ENCODE measurements at places on chromosomes 2 and 18.

- DNase-seq, result no peak
Measured at GRCh38 chr2:96154506-96155380, 9.5 kb upstream of the DUSP2 start.

- peak; percentile 28 for DNase-seq
Measured at GRCh38 chr2:71538656-71539265, 85.4 kb downstream of the DYSF start.

- DNase-seq, result no peak
Measured at GRCh38 chr2:47008381-47009252, 93.0 kb upstream of the MCFD2 start.

- DNase-seq, result no peak
Measured at GRCh38 chr18:72922895-72923294, 55.1 kb upstream of the NETO1 start.

Data from CD4-positive, alpha-beta T cell (primary cell).